ENCODE measurements at places on chromosomes 5 and 9.

- DNase-seq = no peak
These were observed 74.7 kb upstream of the PCAT7 start for GRCh38 chr9:94480205-94480604.

- DNase-seq = no peak
These were observed 16.7 kb downstream of the GCNT1 start for GRCh38 chr9:76475686-76476085.

DNA sequence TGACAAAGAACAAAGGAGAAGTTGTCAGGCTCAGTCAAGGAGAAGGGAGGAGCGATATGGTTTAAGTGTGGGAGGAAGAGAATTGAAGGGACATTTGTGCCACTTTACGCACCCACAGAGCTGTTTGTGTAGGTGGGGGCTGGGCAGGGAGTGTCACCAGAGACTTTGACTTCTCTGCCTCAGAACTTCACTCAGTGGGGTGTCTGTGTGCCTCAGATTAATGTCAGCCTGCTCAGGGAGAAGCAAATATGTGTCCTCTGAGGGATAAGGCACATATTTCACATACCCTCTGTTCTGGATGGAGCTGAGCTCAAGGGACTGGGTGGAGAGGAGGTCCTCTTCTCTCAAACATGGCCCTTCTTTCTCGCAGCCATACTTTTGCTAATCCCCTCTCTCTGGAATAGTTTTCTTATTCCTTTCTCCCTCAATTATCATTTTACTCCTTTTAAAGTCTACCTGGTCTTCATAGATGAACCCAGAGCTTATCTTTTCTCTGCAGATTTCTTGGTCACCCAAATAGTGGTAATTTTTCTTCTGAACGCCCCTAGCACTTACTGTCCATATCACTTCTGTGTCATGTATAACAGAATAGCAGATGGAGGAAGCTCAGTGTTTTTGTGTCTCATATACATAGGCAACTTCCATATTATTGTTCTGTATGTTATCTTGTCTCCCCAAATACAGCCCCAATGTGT is 77.0 kb downstream of the IQGAP2 start:
- DNase-seq = no peak

DNA sequence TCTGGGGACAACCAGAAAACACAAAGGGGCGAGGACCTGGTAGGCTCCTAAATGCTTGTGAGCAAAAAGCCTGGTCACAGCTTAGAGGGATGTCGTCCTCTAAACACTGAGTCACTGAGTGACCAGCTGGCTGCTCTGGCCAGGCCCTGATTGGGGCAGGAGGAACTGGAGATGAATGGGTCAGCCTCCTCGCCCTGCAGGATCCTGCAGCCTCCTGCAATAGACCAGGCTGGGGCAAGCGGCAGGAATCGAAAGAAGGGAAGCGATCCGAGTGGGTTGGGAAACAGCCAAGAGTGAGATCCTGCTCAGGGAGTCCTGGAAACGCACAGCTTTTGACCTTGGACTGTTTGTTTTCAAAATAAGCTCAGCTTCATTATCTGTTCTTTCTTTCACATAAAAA is 34.1 kb upstream of the MSX2 start:
- DNase-seq = no peak

GRCh38 chr5:158198636-158199035 is 339.7 kb upstream of the CLINT1 start:
- DNase-seq = no peak

DNA sequence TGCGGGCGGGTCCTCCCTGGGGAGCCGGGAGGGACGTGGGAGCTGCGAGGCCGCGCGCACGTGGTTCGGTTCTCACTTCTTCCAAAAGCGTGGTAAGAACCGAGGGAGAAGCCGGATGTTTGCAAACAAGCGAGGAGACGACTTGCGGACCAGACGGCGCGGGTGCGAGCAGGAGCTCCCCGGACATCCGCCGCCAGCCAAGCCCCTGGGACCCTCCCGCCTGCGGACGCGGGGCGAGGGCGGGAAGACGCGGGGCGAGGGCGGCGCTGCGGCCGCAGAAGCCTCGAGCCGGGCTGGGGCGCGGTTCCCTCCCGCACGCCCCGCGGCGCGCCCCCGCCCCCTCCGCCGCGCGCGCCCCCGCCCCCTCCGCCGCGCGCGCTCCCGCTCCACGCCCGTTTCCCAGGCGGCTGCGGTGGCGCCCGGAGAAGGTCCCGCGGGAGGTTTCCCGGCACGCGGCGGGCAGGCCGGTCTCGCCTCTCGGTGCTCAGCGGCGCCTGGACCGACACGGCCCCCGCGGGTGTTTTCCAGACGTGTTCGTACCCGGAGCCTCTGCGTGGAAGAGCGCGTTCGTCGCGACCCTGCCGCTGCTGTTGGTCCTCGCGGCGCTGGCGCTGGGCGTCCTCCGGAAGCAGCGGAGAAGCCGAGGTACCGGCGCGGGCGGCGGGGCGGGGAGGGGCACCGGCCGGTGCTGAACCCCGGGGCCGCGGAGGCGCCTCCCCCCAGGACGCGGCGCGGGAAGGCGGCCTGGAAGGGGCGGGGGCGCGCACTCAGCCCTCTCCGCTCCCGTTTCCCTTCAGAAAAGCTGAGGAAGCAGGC is 12.8 kb downstream of the BTNL9 start:
- DNase-seq = no peak

- no peak for DNase-seq
These were observed 32.5 kb downstream of the TAF11L14 start for GRCh38 chr5:17666726-17667235.

- DNase-seq = no peak
These were observed 39.6 kb downstream of the PDE6A start for GRCh38 chr5:149904977-149905376.

- DNase-seq = no peak
These were observed 241.8 kb downstream of the FANCC start for GRCh38 chr9:95075700-95076099.

GRCh38 chr9:116817762-116818161 is 130.7 kb downstream of the TRIM32 start:
- DNase-seq = no peak

DNA sequence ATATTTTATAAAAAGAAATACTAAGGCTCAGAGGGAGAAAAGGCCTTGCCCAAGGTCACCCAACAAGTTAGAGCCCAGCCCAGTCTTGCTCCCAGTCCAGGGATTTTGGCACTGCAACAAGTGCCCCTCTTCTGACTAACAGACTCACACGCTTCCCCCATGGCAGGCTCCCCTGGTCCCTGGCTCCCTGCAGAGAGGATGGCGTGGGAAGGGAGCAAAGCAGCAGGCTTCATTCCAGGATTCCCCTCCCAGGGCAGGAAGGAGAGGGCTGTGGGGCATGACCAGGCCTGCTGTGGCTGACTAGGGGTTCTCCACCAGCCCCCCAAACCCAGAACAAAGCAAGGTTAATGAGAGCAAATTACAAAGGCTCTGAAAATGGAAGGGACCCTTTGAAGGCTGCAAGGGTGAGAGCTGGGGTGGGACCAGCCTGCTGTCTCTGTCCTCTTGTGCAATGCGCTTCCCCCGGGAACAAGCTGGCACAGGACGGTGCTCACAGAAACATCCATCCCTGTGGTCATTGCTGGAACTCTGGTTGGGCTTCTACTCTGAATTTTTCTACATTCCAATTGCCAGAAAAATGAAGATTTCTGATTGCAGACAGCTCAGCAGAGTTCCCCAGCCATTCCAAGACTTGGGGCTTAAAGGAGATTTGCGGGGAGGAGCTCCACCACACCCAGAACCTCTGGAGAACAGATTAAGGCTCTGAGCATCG is 37.1 kb upstream of the FAT2 start:
- DNase-seq = no peak

GRCh38 chr9:35579130-35579529 is 25.9 kb upstream of the TESK1 start:
- no peak for DNase-seq

DNA sequence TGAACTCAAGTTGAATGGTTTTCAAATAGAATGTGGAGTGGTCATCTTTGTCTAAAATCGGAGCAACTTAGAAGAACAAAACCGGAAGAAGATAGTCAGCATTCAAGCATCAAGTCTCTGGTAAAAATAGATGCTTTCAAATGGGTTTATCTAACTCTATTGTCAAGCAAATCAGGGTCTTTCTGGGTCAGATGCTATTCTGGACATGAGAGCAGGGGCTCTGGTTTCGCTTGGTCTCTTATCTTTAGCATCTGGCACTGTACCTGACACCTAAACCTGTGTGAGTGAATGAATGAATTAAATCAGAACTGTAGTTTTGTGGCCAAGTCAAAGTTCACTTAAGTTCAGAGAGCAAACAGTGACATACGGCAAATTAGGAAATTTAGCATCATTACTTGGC is 173.5 kb downstream of the SLIT3 start:
- DNase-seq = no peak

DNA sequence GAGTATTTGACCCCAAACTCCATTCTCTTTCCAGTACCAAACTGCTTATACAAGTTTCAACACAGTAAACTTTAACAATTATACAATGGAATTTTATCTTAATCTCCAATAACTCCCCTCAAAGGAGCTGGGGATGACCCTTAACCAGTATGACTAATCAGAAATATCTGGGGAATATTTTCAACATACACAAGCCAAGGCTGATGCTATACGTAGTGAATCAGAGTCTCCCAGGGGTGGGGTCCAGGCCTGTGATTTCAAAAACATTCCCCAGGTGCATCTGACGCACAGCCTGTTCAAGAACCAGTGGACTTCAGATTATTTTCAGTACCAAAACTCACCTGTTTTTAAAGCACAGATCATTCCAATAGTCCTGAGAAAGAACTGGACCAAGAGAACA is 11.8 kb upstream of the SEMA5A start:
- DNase-seq = no peak

- DNase-seq = no peak
These were observed 1955.5 kb downstream of the MAT2B start for GRCh38 chr5:165460911-165461310.

DNA sequence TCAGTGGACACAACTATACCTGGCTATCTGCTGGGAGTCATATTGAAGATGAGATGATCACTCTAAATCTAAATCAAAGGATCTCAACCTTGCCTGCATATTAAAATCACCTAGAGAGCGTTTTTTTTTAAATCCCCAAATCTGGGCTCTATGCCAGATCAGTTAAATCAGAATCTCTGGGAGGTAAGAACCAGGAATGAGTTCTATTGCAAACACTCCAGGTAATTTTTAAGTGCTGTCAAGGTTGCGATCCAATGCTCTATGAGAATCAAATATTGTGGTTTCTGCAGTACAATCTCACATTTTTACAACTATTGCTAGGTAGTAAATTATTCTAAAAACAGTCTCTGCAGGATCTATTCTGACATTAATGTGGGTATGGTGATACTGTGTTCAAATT is 202.3 kb upstream of the OR13F1 start:
- DNase-seq = no peak

DNA sequence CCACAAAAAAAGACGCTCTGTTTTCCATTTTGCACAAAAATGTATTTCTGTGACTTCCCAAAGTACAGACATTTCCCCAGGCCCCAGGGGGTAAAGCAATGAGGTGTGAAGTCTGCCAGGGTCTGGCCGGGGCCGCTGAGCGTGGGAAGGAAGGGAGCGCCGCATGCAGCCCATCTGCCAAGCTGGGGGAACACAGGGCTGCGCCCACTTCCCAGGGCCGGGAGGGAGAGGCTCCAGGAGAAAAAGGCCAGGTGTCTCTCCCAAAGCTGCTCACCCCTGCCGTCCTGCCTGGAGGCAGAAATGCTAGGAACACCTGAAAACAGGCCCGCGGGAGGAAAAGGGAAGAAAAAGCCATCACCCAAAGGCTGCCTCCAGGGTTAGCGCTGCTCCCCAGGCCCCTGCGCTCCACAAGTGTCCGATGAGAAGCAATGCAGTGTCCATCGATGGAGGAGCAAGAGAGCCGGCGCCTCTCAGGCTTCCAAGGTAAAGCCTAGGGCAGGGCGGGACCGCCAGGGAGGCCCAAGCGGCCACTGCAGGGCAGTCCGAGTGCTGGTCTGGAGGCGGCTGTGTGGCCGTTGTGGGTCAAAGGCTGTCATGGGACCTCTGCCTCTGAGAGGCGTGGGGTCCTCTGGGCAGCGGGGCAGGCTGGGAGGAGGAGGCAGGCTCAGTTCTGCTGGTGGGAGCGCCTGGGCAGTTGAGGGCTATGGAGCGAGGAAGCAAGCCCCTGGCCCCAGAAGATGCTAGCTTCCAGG is 6.0 kb upstream of the ZDHHC12 start:
- DNase-seq = no peak

DNA sequence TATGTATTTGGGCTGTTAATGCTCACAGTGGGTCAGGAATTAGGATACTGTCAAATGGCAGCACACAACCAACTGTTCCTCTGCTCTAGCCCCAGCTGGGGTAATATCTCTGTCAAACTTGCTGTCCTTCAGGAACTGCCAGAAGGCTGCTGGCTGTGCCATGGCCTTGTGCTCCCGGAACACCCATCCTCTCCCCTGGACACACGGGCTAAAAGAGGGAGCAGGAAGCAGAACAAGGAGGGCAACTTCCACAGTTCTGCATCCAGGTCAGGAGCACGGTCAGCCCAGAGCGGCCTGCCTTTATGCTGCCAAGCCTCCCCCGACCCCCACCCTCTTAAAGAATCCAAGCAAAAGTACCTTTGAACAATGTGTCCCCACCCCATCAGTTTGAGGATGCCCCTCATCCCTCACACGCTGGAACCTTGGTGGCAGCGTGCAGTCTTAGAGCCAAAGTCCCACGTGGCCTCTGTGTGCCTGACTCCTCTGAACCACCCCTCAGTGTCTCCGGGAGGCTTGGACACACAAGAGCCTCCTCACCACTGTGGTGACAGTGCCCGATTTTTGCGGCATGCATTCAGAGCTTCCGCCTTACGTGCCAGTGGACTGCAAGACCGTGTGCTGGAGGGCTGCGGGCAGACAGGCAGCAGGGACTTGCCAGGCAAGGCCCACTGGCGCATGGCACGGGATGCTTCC is 60.8 kb downstream of the PSMB7 start:
- DNase-seq = no peak

DNA sequence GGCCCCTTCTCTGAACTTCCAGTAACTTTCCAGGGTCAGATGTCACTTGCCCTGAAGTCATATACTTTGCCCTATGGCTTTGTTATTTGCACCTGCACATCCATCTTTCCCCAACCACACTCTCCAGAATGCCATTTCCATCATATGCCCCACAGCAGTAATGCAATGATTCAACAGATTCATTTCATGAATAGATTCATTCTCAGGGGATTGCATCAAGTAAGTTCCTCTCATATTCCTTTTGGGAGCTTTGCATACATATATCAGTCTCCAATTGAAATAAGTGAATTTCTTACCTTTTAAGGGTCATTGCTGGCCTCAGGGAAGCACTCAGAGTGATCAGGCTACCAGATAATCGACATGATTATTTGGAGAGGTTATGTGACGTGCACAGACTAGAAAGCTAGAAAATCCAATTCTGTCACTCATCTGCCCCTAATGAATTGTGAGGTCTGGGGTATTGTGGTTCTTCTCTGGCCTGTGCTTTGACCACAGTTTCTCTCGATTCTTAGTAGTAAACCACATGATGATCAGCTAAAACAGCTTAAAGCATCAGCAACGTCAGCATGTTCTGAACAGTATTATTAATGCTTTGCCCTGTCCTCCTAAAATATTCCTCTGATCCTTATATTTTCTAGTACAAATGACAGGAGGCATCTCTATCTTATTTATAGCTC is 179.9 kb downstream of the ATPSCKMT start:
- DNase-seq = no peak

Measured in SW 1271 (cell line).